Amniotic stem cell (primary cell): ENCODE measurements at places on chromosomes 12 and 14.
A peak's percentile ranks its signal among the peaks of the same experiment; 100 is the strongest.

- DNase-seq, result no peak
Observed at GRCh38 chr12:19048943-19049342, 80.6 kb upstream of the PLEKHA5 start.

DNA sequence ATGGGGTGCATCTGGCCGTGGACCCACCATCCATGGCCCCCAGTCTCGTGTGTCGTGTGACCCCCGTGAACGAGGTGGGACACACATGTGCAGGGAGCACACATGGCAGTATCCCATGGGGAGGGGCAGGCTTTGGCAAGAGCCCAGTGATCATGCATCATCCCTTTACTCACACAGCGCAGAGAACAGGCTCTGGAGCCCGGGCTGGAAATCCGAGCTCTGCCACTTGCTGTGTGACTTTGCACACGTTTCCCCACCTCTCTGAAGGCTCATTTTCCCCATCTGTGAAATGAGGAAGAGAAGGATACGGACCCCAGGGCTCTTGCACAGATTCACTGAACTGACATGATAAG lies 119.9 kb downstream of the PHETA1 start:
- no peak for DNase-seq

DNA sequence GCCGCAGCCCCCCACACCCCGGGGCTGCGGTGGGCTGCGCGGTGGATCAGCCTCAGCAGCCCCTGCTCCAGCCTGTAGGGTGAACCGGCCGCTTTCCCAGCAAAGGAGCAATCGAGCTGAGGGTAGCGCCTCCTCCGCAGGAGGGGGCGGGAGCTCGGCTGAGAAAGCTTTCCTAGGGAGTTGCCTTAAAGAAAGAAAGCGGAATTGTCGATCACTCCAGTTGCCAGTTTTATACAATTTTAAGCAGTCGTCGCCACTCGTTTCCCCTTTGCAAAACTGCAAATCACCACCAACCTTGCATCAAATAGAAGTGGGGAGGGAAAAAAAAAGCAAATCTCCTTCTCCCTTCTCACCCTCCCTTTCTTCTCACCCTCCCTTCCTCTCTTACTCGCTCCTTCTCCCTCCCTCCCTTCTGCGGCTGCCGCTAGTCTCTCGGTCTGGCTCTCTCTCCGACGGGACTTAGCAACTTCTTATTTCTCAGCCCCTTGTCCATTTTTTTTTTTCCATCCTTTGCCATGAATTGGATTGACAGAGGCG lies at the start of gene PDE3A:
Gene PDE3A (plus strand): TSS at position 424 of the 537 bp plus-strand sequence. CDS start 748 bp downstream, outside the sequence.
- DNase-seq, result peak; percentile 70

DNA sequence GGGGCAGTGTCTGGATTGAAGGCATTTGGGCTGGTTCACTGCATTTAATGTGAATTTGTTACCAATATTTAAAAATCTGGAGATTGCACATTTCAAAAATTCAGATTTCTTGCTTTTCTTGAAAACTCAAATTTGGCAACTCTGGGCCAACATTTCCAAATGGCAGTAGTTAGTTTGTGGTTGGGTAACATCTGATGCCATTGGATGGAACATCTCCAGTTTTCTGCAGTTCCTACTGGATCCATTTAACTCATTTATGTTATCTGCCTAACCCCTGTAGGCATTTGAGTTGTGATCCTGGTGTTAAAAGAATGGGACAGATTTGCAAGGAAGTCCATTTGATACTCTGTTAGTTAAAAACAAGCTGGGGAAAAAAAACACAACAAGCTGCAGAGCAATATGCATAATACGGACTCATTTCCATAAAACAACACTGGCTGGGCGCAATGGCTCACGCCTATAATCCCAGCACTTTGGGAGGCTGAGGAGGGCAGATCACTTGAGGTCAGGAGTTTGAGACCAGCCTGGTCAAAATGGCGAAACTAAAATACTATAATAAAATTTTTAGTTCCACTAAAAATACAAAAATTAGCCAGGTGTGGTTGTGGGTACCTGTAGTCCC lies 7.9 kb downstream of the EIF2B2 start:
- no peak for DNase-seq
